Esophagus muscularis mucosa (tissue), 4 donors: ENCODE measurements at places on chromosomes 7 and 10.

DNA sequence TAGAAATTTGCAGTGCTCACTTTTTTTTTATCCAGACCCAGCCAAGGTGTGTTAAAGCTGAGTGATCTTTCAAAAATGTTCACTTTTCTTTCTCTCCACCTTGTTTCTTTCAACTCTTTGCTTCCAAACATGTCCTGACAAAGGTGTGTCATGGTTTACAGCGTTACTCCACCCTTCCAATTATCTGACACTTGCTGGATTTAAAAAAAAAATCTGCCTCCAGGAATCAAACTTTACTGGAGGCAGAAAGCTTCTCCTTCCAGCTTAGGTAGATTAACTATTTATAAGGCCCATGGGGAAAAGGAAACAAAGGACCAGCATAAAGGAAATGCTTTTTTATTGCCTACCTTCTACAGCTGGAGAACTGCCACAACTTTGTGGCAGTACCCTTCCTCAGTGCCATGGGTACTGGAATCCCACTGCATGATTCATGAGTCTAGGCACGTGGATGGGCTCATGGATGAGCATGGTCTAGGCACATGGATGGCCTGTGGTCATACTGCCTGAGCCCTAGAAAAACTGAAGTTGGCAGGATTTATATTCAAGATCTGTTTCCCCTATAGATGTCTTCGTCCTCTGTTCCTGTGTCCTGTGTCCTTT is at the start of gene COL17A1:
Gene COL17A1 (minus strand): TSS at position 80 of the 600 bp plus-strand sequence. CDS start 5,207 bp downstream, outside the sequence.
- H3K4me3 ChIP-seq, result no peak within 1 kb of the TSS
- H3K36me3 ChIP-seq, result no peaks in the 10 kb centered on the region
- H3K4me1 ChIP-seq, result no peaks in the 10 kb centered on the region
- no peaks in the 10 kb centered on the region for H3K27me3 ChIP-seq

DNA sequence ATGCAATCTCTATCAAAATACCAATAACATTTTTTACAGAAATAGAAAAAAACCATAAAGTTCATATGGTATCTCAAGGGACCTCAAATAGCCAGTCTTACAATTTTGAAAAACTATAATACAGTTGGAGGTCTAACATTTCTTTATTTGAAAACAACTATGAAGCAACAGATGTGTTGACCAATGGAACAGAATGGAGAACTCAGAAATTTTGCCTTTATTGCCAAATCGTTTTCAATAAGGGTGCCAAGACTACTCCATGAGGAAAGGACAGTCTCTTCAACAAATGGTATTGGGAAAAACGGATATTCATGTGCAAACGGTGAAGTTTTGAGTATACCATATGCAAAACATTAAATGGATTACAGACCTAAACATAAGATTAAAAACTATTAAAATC is 470.8 kb upstream of the DPP6 start:
- no peak overlapping the region for H3K4me3 ChIP-seq
- H3K36me3 ChIP-seq, result no peaks in the 10 kb centered on the region
- H3K27ac ChIP-seq, result no peak overlapping the region
- DNase-seq, result no peak

GRCh38 chr10:102055647-102056419 is at the start of gene ARMH3:
Gene ARMH3 (minus strand): TSS chr10:102056173. CDS start chr10:102040114, 16,059 bp downstream.
- H3K27me3 ChIP-seq, result no peaks in the 10 kb centered on the region
- H3K4me3 ChIP-seq, result peak within 1 kb of the TSS; percentile 99
- peak; percentile 97 for DNase-seq
- H3K4me1 ChIP-seq, result peaks cover 39% of the 10 kb centered on the region

- no peaks in the 10 kb centered on the region for H3K4me1 ChIP-seq
- H3K4me3 ChIP-seq, result no peak overlapping the region
- peaks cover 13% of the 10 kb centered on the region for H3K36me3 ChIP-seq
- DNase-seq, result no peak
- H3K27me3 ChIP-seq, result no peaks in the 10 kb centered on the region
Observed at GRCh38 chr7:2583798-2584580, 25.2 kb downstream of the IQCE start.

- H3K27me3 ChIP-seq, result no peaks in the 10 kb centered on the region
- no peaks in the 10 kb centered on the region for H3K4me1 ChIP-seq
- no peak overlapping the region for H3K27ac ChIP-seq
- H3K36me3 ChIP-seq, result no peaks in the 10 kb centered on the region
- no peak overlapping the region for H3K4me3 ChIP-seq
Observed at GRCh38 chr10:86603256-86603655, 51.1 kb upstream of the OPN4 start.

DNA sequence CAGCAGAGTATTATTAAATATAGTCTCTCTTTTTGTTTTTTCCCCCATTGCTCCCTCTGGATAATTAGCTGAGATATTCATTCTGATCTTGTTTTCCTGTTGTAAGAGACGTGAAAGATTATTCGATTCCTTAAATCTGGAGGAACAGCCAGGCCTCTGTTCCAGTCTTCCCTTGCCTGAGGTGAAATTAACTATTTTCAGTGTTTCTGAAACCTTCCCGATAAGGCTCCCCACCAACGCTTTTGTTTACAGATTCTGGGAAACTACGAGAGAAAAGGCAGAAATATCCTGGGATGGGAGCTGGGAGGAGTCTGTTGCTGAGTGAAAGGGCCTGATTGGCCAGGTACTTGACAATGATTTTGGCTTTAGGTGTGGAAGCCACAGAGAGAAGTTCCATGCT is 63.6 kb upstream of the AGR3 start:
- DNase-seq, result no peak
- H3K27me3 ChIP-seq, result no peaks in the 10 kb centered on the region
- no peak overlapping the region for H3K27ac ChIP-seq

GRCh38 chr10:77252380-77253146 is 385.0 kb downstream of the KCNMA1 start:
- H3K4me3 ChIP-seq, result no peak overlapping the region
- H3K27me3 ChIP-seq, result no peaks in the 10 kb centered on the region
- no peak overlapping the region for H3K27ac ChIP-seq
- peaks cover 63% of the 10 kb centered on the region for H3K4me1 ChIP-seq
